Astrocyte of the spinal cord (primary cell): ENCODE measurements at places on chromosomes 6 and 20.

GRCh38 chr6:106117579-106117978 is 31.4 kb downstream of the PRDM1 start:
- DNase-seq, result no peak

- peak; percentile 88 for DNase-seq
Measured at GRCh38 chr6:11586536-11586935, 49.0 kb downstream of the TMEM170B start.

GRCh38 chr20:23358923-23359593 is 2.9 kb upstream of the GZF1 start:
- DNase-seq, result no peak

- no peak for DNase-seq
Measured at GRCh38 chr6:3312604-3313231, 54.0 kb downstream of the PSMG4 start.

DNA sequence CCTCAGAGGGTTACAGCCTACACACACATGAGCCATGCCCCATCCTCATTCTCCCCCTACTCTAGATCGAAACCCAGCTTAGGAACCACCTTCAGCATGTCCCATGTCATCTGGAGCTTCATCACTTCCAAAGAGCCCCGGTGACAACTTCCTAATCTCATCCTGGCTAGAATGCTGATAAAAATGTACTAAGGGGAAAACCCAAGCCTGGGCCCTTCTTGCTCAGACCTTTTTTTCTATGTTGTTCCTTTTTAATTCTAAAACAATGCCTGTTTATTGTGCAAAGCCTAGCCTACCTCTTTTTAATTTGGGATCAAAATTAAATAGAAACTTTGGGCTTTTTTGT is 44.1 kb upstream of the NT5E start:
- DNase-seq, result no peak

GRCh38 chr20:50777373-50777772 is 17.5 kb upstream of the BCAS4 start:
- no peak for DNase-seq

GRCh38 chr20:2691127-2691526 is 1.5 kb upstream of the EBF4 start:
- no peak for DNase-seq

- DNase-seq, result peak; percentile 9
Measured at GRCh38 chr6:70110126-70111022, 192.5 kb downstream of the COL9A1 start.

DNA sequence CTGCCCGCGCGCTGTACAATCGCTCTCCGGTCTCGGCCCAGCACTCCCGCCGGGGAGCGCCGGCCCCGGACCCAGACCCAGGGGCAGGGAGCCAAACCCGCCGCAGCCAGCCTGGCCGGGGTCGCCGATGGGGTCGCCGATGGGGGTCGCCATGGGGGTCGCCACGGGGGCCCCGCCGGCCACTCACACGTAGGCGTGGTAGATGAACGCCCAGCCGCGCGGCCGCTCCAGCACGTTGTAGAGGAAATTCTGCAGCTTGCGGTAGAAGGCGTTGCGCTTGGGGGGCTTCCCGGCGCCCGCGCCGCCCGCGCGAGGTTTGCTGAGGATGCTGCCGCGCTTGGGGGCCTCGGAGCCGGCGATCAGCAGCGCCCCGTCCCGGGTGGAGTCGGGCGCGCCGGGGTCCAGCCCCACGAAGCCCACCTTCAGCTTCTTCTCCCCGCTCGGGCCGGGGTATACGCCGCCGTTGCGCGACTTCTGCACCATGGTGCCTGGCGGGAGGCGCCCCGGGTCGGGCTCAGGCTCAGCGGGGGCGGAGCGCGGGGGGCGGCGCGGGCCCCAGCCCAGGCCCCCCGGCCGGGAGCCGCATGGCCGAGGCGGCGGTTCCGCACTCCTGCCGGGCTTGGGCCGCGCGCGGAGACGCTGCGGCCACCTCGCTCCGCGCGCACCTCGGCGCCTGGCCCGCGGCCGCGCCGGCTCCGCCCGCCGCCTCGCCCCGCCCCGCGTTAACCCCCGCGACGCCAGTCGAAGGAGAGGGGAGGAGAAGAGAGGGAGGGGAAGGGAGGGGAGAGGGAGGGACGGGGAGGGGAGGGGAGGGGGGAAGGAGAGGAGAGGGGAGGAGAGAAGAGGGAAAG is at the start of gene KCNQ2:
TSS of gene KCNQ2 (minus strand) at position 675 of the 851 bp plus-strand sequence. CDS start at position 483, 192 bp downstream.
- DNase-seq, result no peak

GRCh38 chr6:107495971-107496370 is 6.1 kb downstream of the SOBP start:
- no peak for DNase-seq

DNA sequence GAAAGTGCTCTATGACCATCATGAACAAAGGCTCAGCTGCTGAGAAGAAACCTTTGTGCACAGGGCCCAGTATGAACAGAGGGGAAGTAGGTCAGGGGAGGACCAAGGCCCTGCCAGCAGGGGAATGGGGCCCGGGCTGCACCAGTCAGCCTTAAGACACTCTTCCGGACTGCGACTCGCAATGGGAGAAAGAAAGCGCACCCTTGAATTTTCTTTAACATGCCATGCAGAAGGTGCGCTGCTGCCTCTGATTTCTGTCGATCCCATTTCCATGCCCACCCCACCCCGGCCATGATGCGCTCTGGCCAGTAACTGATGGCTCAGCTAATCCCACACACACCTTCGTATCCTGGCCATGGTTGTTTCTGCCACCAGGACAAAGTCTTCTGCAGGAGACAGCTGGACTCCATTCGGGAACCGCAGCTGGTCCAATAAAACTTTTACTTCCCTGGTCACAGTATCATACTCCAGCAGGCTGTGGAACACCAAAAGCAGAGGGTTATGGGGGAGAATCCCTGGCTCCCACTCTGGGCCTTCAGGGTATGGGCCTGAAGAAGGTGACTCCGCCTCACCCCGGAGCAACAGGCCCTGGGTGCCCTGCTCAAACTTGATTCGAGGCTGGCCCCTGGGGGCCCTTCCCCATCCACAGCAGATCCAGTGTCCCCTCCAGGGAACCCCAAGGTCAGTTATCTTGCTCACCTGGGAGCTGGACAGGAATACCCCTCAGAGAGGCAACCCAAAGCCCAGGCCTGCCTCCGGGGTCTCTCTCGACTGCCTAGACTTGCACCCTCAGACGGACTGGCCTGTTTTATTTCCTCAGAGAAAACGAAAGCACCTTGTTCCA is 20.3 kb downstream of the CST7 start:
- DNase-seq, result no peak

DNA sequence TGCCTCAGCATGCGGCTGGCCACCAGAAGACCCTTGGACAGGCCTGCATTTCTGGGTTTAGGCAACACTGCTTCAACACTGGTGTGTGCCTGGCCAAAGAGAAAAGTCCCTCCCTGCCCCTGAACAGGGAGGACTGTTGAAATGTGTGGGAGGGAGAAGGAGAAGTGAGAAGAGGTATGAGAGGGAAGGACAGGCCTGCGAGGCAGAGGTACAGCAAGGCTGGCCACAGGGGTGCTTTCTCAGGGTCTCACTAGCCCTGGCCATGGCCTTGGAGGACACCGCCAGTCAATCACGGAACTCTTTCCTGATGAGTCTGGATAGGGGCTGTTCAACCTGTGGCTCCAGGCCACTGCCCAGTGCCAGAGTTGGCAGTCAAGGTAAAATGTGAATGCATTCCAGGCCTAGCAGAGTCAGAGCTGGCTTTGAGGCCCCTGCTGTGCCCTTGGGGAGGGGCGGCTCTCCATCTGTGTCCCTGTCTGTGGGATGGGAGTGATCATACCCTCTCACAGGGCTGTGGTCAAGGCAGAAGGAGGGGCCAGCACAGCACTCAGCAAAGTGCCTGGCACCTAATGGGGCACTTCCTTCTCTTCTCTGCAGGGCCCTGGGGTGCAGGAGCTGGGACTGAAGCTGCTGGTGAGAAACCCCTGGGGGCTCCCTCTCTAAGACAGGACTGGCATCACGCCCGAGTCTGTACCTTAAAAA is 43.2 kb upstream of the CDH22 start:
- no peak for DNase-seq

- DNase-seq, result peak; percentile 86
Measured at GRCh38 chr20:3045816-3046676, at the start of gene MRPS26. TSS of gene MRPS26 (plus strand) at chr20:3046052. CDS start at chr20:3046069, 17 bp downstream.

DNA sequence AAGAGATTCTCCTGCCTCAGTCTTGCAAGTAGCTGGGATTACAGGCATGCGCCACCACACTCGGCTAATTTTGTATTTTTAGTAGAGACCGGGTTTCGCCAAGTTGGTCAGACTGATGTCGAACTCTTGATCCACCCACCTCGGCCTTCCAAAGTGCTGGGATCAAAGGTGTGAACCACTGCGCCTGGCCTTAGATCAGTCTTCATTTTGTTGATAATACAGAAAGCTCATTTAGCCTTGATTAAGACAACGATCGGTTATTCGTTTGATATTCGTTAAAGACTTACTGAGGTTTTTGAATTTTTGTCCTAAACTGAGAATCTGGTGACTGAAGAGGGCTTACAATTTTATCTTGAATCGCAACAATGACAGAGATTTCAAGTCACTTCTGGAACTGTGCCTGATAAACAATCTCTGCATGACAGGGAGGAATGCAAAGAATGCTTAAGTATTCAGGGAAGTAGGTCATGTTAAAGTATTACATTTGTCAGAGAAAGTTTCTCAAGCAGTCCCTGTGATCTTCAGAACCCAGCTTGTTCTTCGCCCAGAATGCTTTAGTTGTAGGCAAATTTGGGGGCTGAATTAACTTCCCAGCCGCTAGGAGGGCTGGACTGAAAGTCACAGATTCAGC is 14.8 kb downstream of the AKAP12 start:
- peak; percentile 50 for DNase-seq

DNA sequence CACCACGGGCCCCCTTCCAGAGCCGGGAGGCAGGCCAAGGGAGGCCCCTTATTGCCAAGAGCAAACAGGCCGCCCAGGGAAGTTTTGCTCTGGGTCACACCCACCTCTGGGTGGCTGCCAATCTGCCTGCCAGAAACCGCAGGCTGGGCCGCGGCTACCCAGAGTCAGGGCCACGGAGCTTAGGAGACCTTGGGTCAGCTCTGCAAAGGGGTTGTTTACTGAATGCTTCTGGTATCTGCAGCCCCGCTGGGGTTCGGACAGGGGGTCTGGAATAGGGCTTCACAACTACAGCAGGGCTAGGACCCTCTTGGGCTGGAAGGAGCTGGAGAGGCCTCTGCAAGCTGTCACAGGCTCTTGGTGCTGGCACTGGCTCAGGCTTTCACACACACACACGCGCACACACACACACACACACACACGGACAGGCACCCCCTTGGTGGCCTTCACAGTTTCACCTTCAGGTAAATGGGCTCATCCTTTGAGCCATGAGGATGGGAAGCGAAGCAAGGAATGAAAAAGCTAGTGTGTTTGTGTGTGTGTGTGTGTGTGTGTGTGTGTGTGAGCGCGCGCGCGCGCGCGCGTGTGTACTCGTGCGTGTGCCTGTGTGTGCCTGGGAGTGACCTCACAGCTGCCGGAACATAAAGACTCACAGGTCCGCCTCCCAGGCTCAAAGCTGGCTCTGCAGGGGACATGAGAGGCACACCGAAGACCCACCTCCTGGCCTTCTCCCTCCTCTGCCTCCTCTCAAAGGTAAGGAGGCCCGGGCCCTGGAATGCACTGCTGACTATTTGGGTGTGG is at the start of gene CCN5:
TSS of gene CCN5 (plus strand) at position 669 of the 798 bp plus-strand sequence. CDS start at position 691, 22 bp downstream.
- peak; percentile 84 for DNase-seq

- peak; percentile 8 for DNase-seq
Measured at GRCh38 chr6:69732640-69733039, 64.2 kb downstream of the LMBRD1 start.

DNA sequence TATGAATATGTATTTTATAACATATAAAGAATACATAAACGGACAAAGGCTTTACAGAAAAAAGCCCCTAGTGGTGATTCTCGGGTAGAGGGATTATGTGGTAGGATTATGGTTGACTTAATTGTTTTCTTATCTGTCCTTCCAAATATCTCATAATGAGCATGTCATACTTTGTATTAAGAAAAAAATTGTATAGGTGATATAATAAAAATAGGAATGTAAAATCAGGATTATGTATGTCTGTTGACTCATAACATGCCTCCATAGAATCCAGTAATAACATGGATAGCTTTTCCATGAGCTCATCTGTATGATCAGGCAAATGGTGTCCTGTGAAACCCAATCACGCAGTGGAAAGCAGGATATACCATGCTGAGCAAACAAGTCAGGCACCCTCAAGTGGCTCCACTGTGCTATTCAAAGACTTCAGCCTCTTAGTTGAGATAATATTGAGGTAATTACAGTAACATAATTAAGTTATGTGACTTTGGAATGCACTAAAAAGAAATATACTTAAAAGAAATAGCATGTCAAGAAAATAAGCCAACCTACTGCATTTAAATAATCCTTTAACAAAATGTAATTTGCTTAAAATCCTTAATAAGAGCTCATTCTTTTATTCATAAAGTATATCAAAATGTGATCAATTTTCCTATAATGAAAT is 39.6 kb upstream of the PRELID3B start:
- DNase-seq, result no peak

DNA sequence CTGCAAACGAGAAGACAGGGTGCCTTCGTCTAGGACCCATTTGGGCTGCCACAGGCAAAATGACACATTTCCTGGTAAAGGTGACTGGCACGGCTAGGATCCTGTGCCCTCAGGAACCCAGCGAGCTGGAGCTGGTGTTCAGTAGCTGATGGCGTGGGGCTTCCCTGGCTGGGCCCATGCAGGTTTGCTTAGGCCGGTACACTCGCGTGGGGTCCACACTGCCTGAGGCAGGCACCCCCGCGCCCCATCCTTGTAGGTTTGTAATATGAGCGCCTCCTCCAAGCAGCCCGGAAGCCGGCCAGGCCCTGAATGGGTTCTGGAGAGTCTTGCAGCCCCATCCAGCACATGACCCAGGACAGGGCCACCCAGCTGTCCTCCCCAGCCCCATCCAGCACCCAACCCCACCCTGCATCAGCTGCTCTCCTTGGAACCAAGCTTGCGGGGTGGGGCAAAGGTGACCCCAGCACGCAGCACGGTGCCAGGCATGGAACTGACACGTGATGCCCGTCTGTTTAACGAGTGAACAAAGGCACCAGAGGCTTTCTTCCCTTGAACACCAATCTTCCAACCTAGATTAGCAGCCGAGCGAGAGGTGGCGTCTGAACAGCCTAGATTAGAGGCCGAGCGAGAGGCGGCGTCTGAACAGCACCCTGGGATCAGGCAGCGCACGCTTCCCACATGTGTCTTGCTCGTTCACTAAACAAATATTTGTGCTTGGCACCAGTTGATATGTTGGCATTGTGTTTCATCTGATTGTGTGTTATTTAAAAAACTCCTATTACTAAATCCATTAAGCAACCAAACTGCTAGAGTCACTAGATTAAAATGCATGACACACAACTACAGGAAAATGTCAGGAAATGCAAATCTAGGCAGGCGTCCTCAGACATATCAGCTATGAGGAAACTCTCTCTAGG is 112.1 kb downstream of the DLL1 start:
- peak; percentile 22 for DNase-seq

- peak; percentile 57 for DNase-seq
Measured at GRCh38 chr20:8854571-8854970, 214.3 kb upstream of the PLCB4 start.

GRCh38 chr20:56204206-56204605 is 44.3 kb upstream of the MC3R start:
- DNase-seq, result no peak
